ENCODE measurements at places on chromosomes 2 and 18.

DNA sequence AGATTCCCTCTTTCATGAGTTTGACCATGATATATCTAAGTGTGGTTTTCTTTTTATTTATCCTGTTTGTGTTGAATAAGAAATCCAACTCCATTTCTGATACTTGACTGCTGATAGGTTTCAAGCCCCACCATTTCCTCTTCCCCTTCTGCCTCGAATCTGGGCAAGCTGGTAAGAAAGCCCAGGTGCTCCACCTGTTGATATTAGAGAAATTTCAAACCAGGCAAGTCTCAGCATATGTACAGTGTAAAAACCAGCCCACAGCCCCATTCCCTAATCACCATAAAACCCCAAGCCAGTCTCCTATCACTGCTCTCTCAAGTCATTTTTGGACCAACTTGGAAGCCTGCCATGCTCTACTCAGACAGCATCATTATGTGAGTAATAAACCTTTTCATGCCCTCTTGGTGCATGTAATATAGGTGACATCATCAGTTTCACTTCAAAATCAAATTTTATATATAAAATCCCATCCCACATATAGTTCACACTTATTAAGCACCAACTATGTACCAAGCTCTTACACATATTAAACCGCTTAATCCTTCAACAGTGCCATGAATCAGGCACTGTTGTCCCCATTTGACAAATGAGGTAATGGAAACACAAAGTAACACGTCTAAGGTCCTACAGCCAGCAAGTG lies 46.6 kb downstream of the SMAD2 start:
- DNase-seq: peak; percentile 52

- no peak for DNase-seq
Observed at GRCh38 chr2:85371045-85371444, 16.5 kb downstream of the ELMOD3 start.

DNA sequence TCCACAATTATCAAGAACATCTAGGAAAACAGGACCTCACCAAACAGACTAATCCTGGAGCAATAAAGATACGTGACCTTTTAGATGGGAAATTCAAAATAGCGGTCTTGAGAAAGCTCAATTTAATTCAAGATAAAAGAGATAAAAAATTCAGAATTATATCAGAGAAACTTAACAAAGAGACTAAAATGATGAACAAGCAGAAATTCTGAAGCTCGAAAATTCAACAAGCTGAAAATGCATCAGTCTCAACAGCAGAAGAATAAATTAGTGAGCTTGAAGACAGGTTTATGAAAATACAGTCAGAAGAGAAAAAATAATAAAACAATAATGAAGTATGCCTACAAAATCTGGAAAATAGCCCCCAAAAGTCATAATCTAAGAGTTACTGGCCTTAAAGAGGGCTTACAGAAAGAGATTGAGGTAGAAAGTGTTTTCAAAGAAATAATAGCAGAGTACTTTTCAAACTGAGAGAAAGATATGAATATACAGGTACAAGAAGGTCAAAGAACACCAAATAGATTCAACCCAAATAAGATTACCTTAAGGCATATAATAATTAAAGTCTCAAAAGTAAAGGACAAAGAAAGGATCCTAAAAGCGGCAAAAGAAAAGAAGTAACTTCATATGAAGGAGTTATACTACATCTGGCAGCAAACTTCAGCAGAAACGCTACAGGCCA lies 13.2 kb downstream of the ORC4 start:
- no peak for DNase-seq

GRCh38 chr2:43526994-43527393 lies 68.8 kb downstream of the THADA start:
- DNase-seq: no peak

- DNase-seq: peak; percentile 65
Observed at GRCh38 chr2:10926191-10926820, 14.6 kb downstream of the KCNF1 start.

DNA sequence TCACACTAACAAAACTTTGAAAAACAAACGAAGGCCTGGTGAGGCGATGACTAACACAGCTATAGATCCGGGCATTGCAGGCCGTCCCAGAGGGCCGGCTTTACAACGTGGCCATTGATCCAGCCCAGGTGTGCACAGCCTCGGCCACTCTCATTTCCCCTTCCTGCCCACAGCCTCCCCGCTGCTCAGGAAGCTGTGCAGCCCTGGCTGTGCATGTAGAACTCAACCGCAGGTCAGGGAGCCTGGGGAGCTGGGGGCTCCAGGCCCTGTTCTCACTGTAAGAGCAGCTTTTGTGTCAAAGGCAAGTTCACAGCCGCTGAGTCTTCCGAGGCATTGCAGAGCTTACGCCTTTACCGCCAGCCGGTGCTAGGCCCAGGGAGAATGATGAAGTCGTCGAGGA lies 87.2 kb downstream of the LONRF2 start:
- no peak for DNase-seq

- DNase-seq: peak; percentile 30
Observed at GRCh38 chr2:221492636-221493035, 79.5 kb downstream of the EPHA4 start.

DNA sequence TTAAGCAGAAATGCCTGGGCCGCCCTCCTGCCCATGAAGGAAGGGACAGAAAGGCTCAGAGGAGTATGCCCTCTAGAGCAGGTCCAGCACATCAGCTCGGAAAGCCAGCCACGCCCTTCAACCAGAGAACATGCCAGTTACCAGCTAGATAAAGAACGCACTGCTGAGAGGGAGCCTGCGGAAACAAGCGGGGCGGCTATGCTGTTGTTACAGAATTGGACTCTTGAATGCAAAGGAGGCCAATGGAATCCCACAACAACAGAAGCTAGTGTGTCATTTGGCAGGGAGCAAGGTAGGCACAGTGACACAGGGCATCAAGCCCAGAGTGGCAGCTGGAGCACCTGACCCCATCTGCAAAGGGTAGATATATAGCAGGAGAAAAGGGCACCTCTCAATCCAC lies 242.9 kb upstream of the ID2 start:
- no peak for DNase-seq

DNA sequence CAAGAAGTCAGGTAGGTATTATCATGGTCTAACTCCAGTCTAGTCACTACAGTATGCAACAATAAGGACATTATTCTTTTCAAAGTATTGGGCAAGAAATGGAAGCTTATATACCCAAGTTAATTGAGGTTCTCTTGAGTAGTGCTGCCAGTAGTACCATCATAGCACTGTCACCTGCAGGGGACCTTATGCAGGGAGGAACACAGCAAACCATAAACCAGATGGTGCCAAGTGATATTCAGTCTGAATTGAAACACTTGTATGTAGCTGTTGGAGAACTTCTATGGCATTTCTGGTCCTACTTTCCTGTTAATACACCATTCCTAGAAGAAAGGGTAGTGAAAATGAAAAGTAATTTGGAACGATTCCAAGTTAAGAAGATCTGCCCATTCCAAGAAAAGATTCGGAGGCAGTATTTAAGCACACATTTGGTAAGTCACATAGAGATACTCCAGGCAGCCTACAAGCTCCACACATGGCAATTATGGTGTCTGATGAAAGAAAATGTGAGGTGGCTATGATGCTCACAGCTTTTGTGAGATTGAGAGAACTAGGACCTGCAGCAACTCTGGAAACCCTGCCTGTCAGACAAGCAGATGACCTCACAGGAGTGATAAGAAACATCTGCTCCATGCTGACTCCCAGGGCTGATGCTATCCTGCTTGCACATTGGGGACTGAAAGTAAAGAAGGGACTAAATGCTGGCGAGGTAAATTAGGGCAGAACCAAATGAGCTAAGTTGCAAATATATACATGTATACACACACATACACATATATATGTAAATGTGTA lies 174.7 kb downstream of the MC4R start:
- DNase-seq: no peak

GRCh38 chr2:189579585-189580186 lies 900 bp downstream of the SLC40A1 start:
- no peak for DNase-seq

DNA sequence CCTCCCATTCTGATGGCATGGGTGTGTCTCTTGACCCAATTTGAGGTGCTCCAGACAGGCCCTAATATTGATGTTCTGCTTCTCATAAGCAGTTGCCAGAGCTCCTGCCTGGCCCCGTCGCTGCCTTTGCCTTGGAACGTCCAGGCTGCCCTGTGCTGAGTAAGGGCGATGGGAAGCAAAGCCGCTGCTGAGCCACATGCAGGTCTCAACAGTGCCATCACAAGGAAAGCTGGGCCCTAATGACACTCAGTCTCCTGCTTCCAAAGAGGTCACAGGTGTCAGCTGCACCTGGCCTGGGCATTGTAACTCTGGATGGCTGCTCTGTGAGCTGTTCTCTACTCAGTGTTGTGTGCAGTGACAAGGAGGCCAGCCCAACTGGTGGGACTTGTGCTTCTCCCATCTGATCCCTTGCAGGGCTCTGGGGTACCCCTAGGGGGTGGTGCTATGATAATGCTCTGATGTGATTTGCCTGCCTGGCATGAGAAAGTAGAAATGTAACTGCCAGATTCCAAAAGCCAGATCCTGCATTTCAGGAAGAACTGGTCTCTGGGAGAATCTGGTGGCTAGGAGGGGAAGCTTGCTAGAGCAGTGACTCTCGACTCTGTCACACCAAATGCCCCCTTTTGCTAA lies 8.7 kb downstream of the TTC39C start:
- no peak for DNase-seq

GRCh38 chr2:240915526-240916341 lies 9.6 kb downstream of the CROCC2 start:
- DNase-seq: peak; percentile 28

DNA sequence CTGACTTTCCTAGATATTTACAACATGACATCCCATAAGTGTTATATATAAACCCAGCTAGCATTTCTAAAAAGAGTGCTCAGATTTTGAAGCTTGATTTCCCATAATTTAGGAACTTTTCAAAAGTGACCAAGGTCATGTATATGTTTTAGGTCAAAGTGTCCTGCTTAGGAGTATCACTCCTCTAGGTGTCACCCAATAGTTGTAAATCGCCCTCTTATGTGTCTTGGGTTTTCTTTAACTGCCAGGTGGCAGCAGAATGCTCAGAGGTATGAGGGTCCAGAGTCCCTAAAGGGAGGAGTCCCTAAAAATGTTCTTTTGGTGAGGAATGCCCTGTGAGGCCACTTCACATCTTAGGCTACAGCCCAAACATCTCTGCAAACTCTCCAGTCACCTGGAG lies 358.3 kb downstream of the CELF4 start:
- DNase-seq: no peak

- no peak for DNase-seq
Observed at GRCh38 chr2:74504591-74504990, 2.9 kb downstream of the PCGF1 start.

DNA sequence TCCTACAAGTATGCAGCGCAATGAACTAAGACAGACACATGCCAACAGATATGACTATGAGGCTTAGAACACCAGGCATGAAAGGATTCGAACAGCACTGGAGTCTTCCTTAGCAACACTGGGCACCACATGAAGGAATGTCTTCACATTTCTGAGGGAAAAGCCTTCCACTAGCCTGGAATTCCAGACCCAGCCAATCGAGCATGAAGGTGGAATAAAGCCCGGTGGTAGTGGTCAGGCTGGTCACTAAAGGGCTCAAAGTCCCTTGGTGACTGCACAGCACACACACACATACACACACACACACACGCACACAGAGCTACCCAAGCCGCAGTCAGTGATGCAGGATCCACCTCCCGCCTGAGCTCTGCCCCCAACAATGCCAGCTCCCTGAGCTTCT lies 19.7 kb upstream of the SFXN5 start:
- DNase-seq: peak; percentile 87

- DNase-seq: no peak
Observed at GRCh38 chr18:59301929-59302328, 16.5 kb downstream of the CPLX4 start.

- DNase-seq: peak; percentile 75
Observed at GRCh38 chr18:12679183-12679786, 21.4 kb upstream of the SPIRE1 start.

GRCh38 chr2:105607920-105608504 lies 136.7 kb upstream of the NCK2 start:
- DNase-seq: no peak

DNA sequence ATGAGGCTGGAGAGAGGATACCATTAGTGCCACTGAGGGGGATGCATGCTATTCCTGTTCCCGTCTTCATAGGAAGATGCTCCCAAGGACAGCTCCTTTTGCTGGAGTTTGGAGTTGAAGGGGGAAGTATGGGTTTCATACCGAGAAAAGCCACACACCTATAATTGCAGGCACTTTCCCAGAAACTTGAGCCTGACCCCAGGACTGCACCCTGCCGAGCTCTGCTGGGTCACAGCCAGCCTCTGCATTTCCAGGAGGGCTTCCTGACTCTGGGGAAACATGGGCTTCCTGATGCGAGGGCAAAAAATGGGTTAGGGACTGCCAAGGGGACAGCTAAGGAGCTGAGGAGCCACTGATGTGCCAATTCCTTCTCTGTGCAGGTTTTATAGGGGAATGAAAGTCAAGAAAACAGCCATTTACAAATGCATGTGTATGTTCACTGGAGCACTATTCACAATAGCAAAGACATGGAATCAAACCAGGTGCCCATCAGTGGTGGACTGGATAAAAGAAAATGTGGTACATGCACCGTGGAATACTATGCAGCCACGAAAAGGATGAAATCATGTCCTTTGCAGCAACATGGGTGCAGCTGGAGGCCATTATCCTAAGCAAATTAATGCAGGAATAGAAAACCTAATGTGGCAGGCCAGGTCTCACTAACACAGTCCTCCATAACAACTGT lies 104.5 kb downstream of the ACAA2 start:
- no peak for DNase-seq

Measured in fibroblast of skin of scalp (primary cell).